ENCODE measurements at places on chromosomes 3 and 15. TPM values are rescaled to one million over a fixed set of nuclear protein-coding genes. Genes with fewer than 3 reads are reported as not detected.
A peak's percentile ranks its signal among the peaks of the same experiment; 100 is the strongest.

PRTG gene
- total RNA-seq, result 0.42 TPM

ZBBX gene
- not detected for total RNA-seq

DNA sequence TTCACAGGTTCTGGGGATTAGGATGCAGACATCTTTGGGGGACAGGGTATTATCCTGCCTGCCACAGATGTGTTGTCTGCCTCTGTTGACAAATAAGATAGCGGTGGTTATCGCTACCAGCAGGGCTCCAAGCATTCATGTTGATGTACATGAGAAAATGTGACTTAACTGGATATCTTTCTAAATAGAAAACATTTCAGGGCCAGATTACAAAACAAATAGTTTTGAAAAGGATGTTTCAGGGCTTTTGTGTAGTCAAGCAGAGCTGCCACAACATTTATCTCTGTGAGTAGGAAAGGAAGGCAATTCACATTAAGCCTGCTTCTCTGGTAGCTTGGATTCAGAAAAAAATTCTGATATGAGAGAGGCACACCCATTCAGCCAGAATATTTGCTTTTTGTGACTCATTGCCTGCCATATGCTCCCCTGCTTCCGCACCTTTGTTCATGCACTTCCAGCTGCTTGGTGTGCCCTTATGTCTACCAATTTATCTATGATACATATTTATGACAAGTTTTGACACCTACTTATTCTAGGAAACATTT, 22.8 kb downstream of the PLS1 start:
- no peak overlapping the region for H3K27ac ChIP-seq
- no peaks in the 10 kb centered on the region for H3K36me3 ChIP-seq
- H3K27me3 ChIP-seq, result peaks cover 8% of the 10 kb centered on the region
- DNase-seq, result no peak
- no peak overlapping the region for H3K4me3 ChIP-seq

DNA sequence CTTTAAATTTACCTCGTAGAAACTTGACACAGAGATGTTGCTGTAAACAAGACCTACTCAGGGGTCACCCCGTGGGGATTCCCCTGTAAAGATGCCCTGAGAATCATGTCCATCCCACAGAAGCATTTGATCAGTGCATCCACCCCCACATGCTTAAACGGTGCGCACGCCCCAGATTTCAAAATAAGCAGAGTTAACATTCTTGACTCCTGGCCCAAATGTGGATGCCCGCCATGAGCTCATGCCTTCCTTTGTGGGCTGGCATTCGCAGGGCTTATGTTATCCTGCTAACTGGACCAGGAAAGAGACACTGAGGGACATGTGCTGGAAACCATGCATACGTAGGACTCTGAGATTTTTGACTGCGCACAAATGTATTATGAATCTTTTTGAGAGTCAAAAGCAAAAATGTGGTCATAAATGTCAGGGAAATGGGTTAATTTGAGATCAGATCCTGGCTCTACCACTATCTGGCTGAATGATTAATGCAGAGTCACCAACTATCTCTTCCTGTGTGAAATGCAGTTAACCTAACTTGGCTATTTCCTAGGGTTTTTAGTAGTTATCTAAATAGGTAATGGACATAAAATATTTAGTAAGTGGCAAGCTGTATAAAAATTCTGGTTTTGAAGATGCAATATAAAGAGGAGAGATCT, 9.1 kb upstream of the TP63 start:
- H3K4me1 ChIP-seq, result no peaks in the 10 kb centered on the region
- H3K4me3 ChIP-seq, result no peak overlapping the region
- no peak overlapping the region for H3K27ac ChIP-seq
- H3K36me3 ChIP-seq, result no peaks in the 10 kb centered on the region

DNA sequence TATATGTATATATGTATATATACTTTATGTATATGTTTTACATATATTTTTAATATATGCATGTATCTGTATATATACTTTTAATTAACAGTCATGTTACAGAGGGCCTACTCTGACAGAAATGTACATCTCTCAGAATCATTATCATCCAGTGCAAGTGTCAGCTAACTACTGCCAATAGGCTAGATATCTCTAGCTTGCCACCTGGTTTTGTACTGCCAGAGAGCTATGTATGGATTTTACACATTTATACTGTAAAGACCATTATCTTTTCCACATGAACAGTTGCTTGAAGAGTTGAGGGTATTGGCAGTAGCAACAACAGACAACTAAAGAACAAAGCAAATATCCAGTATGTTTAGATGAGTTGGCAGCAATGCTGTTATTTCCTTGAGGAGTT, 99.7 kb upstream of the VGLL3 start:
- peaks cover 29% of the 10 kb centered on the region for H3K4me1 ChIP-seq
- H3K27ac ChIP-seq, result peak overlapping the region; percentile 61
- H3K4me3 ChIP-seq, result peak overlapping the region; percentile 17
- no peak for DNase-seq

DNA sequence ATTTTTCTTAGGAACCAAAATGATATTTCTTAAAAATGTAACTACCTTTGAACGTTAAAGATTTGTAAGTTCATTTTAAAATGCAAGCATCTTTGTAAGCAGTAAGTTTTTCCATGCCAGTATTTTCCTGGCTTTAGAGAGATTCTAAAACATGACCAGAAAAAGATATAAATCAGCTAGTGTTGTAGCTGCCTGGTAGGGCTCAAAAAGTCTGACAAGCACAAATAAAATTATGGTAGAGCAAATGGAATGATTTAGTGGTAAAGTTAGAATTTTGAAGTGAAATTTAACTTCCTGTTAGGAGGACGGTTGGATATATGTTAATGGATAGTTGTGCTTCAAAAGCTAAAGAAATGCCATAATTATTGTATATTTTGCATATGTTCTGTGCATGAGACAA, 29.7 kb downstream of the GABRR3 start:
- no peak for DNase-seq
- H3K27me3 ChIP-seq, result peaks cover 7% of the 10 kb centered on the region
- H3K4me3 ChIP-seq, result no peak overlapping the region
- no peaks in the 10 kb centered on the region for H3K36me3 ChIP-seq
- no peaks in the 10 kb centered on the region for H3K4me1 ChIP-seq

Measured in HFFc6 (cell line).